Ovary (tissue), 10 donors: ENCODE measurements at places on chromosomes 11 and 22.

DNA sequence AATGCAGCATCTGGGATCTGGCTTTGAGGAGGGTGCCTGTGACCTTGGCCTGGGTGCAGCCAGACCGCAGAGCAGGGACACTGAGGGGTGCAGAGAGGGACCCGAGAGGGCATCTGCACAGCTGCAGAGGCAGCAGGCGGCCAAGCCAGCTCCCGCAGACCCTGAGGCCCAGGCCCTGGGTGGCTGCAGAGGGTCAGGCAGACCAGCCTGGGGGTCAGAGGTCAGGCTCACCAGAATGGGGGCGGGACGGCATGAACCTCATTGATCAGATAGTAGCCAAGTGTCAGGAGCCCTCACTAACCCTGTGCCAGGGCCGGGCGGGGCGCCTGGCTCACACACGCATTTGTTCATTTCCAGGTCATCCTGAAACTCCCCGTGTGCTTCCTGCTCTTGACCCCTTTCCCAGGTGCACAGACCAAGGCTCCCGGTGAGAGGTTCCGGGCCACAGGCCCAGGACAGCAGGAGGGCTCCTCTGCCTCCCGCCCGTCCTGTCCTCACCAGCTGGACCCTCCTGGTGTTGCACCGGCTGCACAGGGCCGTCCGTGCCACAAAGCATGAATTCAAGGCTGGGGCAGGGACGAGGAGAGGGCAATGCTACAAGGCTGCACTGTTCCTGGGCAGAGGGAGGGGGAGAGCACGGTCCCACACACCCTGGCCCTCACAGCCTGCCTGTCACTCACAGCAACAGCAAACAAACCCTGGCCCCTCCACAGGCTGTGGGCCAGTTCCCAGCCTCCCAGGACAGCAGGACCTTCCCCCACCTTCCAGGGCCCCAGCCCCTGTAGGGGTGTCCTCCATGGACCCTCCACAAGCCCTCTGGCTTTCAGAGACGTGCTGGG is 3.3 kb downstream of the RTN4R start:
- no peaks in the 10 kb centered on the region for H3K27me3 ChIP-seq
- H3K27ac ChIP-seq, result no peak overlapping the region
- peaks cover 5% of the 10 kb centered on the region for H3K4me1 ChIP-seq
- no peak overlapping the region for H3K4me3 ChIP-seq
- H3K36me3 ChIP-seq, result no peaks in the 10 kb centered on the region
- no peak for DNase-seq

GRCh38 chr22:22989856-22990255 is 80.5 kb upstream of the GNAZ start:
- no peak for DNase-seq
- H3K36me3 ChIP-seq, result no peaks in the 10 kb centered on the region
- no peak overlapping the region for H3K4me3 ChIP-seq
- H3K4me1 ChIP-seq, result no peaks in the 10 kb centered on the region
- H3K27me3 ChIP-seq, result no peaks in the 10 kb centered on the region

GRCh38 chr11:90803366-90803765 is 580.5 kb upstream of the CHORDC1 start:
- no peaks in the 10 kb centered on the region for H3K36me3 ChIP-seq
- H3K4me3 ChIP-seq, result no peak overlapping the region
- no peak overlapping the region for H3K27ac ChIP-seq
- no peaks in the 10 kb centered on the region for H3K4me1 ChIP-seq
- H3K27me3 ChIP-seq, result no peaks in the 10 kb centered on the region

GRCh38 chr11:113023228-113023627 is 62.0 kb downstream of the NCAM1 start:
- no peak for DNase-seq
- no peaks in the 10 kb centered on the region for H3K4me1 ChIP-seq
- H3K4me3 ChIP-seq, result no peak overlapping the region
- H3K27me3 ChIP-seq, result no peaks in the 10 kb centered on the region
- H3K27ac ChIP-seq, result no peak overlapping the region

GRCh38 chr11:94705891-94706615 is 62.1 kb upstream of the AMOTL1 start:
- no peaks in the 10 kb centered on the region for H3K27me3 ChIP-seq
- no peak overlapping the region for H3K27ac ChIP-seq
- H3K4me1 ChIP-seq, result no peaks in the 10 kb centered on the region
- no peak overlapping the region for H3K4me3 ChIP-seq
- DNase-seq, result no peak

DNA sequence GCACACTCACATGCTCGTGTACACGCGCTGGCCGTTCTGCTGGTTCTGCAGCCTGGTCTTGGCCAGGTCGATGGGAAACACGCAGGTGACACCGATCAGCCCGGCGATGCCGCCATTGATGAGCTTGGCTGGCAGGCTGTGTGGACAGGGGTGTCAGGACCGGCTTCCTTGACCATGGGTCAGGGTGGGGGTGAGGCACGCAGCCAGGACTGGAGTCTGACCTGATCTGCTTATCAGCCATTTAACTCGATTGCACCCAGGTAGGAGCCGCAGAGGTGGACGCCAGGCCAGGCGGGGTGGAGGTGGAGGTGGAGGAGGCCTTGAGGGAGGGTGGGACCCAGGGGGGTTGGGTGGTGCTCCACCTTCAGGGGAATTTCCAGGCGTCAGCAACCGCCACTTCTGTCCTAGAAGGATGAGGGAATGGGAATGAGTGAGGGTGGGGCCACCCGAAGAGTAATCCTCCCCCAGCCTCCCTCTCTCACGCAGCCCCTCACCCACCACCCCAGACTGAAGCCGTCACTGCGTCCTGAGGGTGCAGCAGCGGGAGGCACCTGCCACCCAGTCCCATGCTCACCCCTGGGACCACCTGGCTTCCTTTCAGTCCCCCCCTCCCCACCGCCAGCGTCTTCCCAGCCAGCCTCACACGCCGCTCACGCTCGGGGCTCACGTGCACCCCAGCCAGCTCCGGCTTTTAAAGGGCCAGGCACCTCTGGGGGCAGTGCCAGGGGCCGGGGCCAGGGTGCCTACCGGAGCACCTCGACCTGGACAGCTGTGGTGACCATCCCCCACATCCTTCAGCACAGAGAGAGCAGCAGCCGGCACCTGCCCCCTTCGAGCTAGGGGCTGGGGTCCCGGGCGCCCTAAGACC is 3.1 kb downstream of the SLC25A22 start:
- H3K27ac ChIP-seq, result peak overlapping the region; percentile 73
- H3K36me3 ChIP-seq, result no peaks in the 10 kb centered on the region
- peaks cover 13% of the 10 kb centered on the region for H3K4me1 ChIP-seq
- peak overlapping the region; percentile 71 for H3K4me3 ChIP-seq

DNA sequence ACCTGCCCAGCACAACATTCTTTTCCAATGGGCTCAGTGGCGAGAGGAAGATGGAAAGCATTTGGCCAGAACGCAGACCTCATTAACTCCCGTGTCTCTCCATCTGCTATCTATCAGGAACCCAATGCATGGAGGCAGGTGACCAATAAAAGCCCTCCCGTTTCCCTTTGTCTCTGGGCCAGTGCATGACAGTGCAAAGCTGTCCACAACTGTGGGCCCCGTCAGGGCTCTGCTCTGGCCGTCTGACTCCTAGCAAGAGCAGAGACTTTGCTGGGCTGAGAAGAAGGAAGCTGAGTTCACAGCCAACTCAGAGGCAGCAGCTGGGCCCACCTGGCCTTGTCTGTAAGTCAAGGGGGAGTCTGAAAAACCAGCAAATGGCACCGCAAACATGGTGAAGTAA is 177.8 kb downstream of the TENM4 start:
- H3K4me1 ChIP-seq, result peaks cover 8% of the 10 kb centered on the region
- no peaks in the 10 kb centered on the region for H3K27me3 ChIP-seq
- no peaks in the 10 kb centered on the region for H3K36me3 ChIP-seq
- no peak overlapping the region for H3K4me3 ChIP-seq
- DNase-seq, result peak; percentile 82

DNA sequence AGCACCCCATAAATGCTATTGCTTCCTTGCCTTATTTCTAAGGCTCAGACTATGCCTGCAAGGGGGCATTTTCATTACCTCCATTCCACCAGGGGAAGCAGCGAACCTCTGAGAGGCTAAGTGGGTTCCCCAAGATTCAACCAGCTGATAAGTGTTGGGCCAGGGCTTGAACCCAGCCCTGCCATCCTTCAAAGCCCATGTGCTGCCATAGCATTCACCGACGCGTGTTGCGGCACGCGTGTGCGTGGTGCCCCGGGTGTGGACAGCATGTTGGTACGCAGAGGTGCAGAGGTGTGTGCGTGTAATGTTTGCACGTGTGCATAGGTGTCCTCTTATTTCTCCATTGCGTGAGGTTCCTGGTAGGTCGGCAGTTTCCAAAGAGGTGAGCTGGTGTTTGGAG is 66.0 kb upstream of the PPARA start:
- H3K27me3 ChIP-seq, result no peaks in the 10 kb centered on the region
- peaks cover 38% of the 10 kb centered on the region for H3K4me1 ChIP-seq
- DNase-seq, result peak; percentile 30
- peak overlapping the region; percentile 34 for H3K4me3 ChIP-seq

- H3K36me3 ChIP-seq, result no peaks in the 10 kb centered on the region
- H3K27ac ChIP-seq, result peak overlapping the region; percentile 71
- H3K27me3 ChIP-seq, result no peaks in the 10 kb centered on the region
- H3K4me3 ChIP-seq, result no peak overlapping the region
- DNase-seq, result peak; percentile 67
Observed at GRCh38 chr11:9765320-9766101, 101.6 kb downstream of the SWAP70 start.

- H3K4me1 ChIP-seq, result no peaks in the 10 kb centered on the region
- no peak overlapping the region for H3K27ac ChIP-seq
- H3K27me3 ChIP-seq, result no peaks in the 10 kb centered on the region
- no peak overlapping the region for H3K4me3 ChIP-seq
- no peaks in the 10 kb centered on the region for H3K36me3 ChIP-seq
- no peak for DNase-seq
Observed at GRCh38 chr22:45067731-45068130, 57.9 kb upstream of the PHF21B start.

DNA sequence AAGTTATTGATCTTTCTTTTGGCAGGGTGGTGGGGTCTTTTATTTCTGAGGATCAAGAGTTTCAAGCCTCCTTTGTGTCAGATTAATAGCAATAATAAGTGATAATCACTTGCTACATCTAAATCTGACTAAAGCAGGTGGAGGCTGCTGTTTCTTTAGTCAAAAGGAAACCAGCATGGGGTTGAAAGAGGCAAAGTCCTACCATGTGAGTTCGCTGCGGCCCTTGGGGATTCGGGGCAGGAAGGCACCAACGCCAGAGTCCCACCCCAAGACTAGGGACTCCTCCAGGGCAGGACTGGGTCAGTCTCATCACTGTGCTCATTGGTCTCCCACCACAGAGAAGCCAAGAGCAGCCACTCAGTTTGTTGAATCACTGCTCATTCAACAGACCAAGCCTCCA is 73.0 kb downstream of the TENM4 start:
- no peak overlapping the region for H3K27ac ChIP-seq
- H3K4me1 ChIP-seq, result peaks cover 7% of the 10 kb centered on the region
- no peaks in the 10 kb centered on the region for H3K27me3 ChIP-seq
- no peak overlapping the region for H3K4me3 ChIP-seq
- DNase-seq, result no peak
- no peaks in the 10 kb centered on the region for H3K36me3 ChIP-seq

DNA sequence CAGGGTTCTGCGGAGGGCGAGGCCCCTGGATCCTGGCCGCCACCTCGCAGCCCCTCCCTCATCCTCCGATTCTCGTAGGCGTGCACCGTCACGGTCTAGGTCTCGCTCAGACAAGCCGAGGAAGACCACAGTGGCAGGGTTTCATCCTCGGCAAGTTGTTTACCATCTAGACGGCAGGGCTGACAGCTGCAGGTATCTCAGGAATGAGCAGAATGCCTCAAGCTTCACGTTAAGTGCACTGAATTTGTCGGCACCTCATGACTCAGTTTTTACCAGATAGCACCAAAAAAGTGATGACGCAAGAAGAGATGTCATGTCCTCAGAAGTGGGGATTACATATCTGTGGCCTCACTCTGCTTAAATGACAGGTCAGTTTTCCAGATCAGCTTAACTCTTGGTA is 35.1 kb downstream of the WT1 start:
- DNase-seq, result no peak
- no peaks in the 10 kb centered on the region for H3K27me3 ChIP-seq
- H3K4me1 ChIP-seq, result no peaks in the 10 kb centered on the region
- H3K4me3 ChIP-seq, result no peak overlapping the region
- no peak overlapping the region for H3K27ac ChIP-seq
- H3K36me3 ChIP-seq, result no peaks in the 10 kb centered on the region

DNA sequence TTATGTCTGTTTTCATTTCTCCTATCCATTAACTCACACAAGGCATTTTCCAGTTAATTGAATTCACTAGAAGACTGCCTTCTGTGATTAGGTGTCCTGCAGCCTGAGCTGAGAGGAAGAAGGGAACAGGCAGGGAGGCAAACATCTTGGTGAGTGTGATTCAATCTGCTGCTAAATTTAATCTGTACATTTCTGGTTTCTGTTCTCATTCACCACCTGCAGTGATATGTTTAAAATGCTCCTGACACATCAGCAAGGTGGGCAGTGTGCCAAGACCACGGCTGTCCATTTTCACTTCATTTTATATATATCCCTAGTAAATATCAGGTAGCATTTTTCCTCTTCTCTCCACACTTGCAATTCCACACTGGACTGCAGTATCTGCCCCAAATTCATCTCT is 416.5 kb downstream of the TMEM135 start:
- no peaks in the 10 kb centered on the region for H3K4me1 ChIP-seq
- no peaks in the 10 kb centered on the region for H3K27me3 ChIP-seq
- no peaks in the 10 kb centered on the region for H3K36me3 ChIP-seq
- no peak overlapping the region for H3K4me3 ChIP-seq
- no peak overlapping the region for H3K27ac ChIP-seq

DNA sequence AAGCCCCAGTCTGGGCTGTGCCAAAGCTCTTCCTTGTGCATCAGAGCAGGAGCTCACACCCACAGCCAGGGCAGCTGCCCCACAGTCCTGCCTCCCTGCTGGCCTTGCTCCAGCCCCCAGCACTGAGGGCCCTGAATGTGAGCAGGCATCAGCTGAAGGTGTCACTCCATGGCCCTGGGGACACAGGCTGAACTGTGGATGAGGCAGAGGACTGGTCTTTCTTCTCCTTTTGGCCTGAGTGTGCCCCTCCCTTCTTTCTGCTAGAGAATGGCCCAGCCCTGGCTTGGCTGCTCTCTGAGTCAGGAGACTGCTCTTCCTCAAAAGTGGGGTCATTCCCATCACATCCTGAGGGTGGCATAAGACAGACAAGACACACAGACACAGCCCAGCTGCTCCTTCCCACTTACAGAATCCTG is 16.2 kb downstream of the OTOG start:
- no peak overlapping the region for H3K4me3 ChIP-seq
- no peak overlapping the region for H3K27ac ChIP-seq
- no peaks in the 10 kb centered on the region for H3K4me1 ChIP-seq
- H3K36me3 ChIP-seq, result no peaks in the 10 kb centered on the region
- no peaks in the 10 kb centered on the region for H3K27me3 ChIP-seq

- no peaks in the 10 kb centered on the region for H3K4me1 ChIP-seq
- H3K36me3 ChIP-seq, result no peaks in the 10 kb centered on the region
- no peak overlapping the region for H3K4me3 ChIP-seq
Observed at GRCh38 chr11:131924457-131925201, 554.2 kb downstream of the NTM start.
